ENCODE measurements at places on chromosomes 7 and 10.
A peak's percentile ranks its signal among the peaks of the same experiment; 100 is the strongest.

- DNase-seq: no peak
Observed at GRCh38 chr10:92470026-92470425, 103.9 kb downstream of the IDE start.

DNA sequence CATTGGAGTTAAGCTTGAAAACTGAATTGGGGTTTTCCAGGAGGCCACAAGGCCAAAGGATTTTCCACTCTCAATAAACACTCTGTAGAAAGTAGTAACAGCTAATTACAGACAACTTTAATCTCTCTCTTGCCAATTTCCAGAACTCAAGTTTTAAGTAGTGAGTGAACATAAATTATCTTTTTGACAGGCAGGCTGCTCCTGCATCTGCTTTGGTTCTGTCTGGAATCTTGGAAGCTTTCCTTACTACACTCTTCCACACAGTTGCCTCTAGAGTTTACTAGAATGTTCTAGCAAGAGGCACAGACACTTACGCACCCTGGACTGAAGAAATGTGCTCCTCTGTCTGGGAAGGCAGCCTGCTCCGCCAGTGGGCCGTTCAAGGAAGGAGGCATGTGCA, 90.5 kb upstream of the WAC start:
- DNase-seq: no peak

- DNase-seq: no peak
Observed at GRCh38 chr10:101466016-101466912, 112.3 kb downstream of the BTRC start.

GRCh38 chr7:68524126-68524525, 1074.1 kb upstream of the AUTS2 start:
- DNase-seq: no peak

- DNase-seq: no peak
Observed at GRCh38 chr7:158348446-158348845, 239.2 kb downstream of the PTPRN2 start.

GRCh38 chr10:119149729-119150128, 15.8 kb downstream of the SFXN4 start:
- no peak for DNase-seq

DNA sequence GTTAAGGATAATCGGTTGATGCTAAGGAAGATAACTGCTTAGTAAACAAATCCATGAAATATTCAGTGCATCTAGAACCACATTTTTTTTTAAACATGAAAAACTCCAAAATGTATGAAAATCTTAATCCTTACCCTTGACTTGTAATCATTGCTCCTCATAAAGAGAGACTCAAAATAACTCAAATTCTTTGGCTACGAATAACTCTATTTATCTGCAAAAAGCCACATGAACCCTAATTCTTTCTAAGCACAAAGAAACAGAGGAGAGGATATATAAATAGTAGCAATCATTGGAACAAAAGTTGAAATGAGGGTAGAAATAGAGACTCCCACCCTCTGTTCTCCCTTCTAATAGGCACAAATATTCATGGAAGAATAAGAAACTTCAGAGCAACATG, 40.2 kb downstream of the ANK3 start:
- DNase-seq: no peak

DNA sequence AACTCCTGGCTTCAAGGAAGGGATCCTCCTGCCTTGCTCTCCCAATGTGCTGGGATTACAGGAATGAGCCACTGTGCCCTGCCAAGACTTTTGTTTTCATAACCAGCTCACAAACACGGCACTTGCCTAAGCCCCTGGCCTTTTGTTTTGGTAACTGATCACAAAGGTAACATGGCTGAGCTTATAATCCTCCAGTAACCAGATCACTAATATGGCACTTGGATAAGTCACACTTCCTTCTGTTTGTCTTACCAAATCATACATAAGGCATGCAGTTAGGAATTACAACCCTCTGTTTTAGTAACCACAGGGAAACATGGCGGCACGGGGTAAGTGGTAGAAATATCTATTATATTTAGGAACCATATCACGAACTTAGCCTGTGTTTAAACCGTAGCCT, 577.1 kb downstream of the CALN1 start:
- DNase-seq: no peak

- no peak for DNase-seq
Observed at GRCh38 chr10:62980687-62981086, 152.4 kb upstream of the NRBF2 start.

DNA sequence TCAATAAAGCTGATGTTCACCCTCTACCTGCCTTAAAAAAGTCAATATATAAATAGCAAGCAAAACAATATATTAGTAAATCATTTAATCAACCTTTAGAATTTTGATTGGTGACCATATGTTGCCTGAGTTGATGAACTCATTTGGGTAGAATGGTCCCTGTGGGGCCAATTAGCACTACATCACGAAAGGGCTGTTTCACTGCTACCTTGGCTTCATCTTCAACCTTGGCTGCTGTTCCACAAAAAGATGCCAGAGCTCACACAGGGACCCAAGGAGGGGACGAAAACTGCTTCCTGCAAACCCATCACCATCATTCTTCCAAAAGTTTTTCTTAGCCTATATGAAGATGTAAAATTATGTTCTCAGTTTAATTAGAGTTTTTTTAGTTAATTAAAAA, 35.4 kb upstream of the HBP1 start:
- no peak for DNase-seq

DNA sequence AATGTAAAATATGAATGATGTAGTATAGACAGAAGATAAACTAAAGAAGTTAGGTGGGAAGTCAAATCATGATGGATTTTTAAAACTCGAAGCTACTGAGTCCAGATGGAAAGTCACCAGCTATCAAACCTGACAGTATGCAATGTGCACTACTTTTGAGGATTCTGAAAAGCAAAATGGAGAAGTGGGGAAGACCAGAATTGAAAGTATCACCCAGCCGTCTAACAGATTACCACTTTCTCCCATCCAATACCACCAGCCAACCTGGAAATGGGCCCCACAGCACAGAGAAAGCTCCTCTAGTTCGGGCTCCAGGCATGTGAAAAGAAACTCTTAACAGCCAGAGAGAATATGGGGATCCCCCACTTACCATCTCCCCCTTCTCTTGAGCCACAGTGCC, 67.9 kb upstream of the SRRM3 start:
- no peak for DNase-seq

- DNase-seq: no peak
Observed at GRCh38 chr7:105209870-105210269, 178.9 kb downstream of the SRPK2 start.

GRCh38 chr7:39164887-39165286, 187.2 kb downstream of the POU6F2 start:
- no peak for DNase-seq

GRCh38 chr10:57696641-57697040, 571.1 kb downstream of the IPMK start:
- DNase-seq: peak; percentile 81

DNA sequence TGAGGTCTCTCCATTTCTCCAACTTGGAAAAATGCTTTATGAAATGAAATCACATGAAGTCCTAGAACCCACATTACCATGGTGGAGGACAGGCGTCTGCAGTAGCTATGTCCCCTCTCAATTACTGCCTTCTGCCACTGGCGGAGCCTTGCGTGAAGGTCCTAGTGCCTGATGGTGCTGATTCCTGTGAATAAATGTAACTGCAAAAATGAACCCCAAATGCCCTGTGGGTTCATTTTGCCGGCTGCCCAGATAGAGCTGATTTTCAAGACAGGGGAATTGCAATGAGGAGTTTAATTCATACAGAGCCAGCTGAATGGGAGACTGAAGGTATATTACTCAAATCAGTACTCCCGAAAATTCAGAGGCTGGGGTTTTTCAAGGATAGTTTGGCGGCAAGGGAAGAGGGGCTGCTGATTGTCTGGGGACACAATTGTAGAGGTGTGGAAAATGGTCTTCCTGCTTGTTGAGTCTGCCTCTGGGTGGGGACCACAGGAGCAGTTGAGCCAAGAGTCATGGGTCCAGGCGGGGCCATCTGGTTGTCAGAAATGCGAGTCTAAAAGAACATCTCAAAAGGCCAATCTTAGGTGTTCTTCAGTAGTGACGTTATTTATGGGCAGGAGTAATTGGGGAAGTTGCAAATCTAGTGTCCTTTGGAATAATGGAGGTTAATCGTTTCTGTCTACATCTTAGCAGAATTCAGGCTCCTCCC, 13.5 kb downstream of the PRF1 start:
- no peak for DNase-seq

DNA sequence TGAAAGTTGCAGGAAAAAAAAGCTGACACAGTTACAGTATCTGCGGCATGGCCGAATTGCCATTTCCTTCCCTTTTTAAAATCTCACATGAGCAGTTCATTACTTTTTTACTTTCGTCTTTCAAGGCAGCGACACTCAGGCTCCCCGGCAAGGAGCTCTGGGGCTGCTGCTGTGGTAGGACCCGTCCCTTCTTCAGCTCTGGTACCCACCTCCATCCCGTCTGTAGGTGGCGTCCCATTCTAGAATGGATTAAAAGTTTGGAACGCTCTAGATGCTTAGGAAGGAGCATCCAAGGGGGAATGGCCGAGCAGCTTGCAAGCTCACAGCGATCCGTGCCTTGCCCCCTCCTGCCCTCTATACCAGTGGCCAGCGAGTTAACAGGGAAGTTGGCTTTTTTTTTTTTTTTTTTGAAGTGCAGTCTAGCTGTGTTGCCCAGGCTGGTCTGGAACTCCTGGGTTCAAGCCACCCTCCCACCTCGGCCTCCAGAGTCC, 22.8 kb upstream of the TTYH3 start:
- DNase-seq: no peak

DNA sequence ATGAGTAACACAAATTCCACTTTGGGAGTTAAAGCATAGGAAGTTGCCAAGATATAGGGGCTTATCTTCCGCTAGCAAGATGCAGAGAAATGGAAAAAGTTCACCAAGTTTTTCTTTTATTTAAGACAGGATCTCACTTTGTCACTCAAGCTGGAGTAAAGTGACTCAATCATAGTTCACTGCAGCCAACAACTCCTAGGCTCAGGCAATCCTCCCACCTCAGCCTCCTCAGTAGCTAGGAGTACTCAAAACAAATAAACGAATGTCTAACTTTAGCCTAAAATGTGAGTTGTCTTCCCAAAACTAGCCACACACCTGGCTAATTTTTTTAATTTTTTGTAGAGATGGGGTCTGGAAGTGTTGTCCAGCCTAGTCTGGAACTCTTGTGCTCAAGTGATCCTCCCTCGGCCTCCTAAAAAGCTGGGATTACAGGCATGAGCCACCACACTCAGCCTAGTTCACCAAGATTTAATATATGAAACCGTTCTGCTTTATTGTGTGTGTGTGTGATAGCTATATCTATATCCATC, 9.9 kb downstream of the VIM start:
- no peak for DNase-seq

GRCh38 chr10:91389636-91390512, 20.3 kb upstream of the HECTD2 start:
- no peak for DNase-seq

DNA sequence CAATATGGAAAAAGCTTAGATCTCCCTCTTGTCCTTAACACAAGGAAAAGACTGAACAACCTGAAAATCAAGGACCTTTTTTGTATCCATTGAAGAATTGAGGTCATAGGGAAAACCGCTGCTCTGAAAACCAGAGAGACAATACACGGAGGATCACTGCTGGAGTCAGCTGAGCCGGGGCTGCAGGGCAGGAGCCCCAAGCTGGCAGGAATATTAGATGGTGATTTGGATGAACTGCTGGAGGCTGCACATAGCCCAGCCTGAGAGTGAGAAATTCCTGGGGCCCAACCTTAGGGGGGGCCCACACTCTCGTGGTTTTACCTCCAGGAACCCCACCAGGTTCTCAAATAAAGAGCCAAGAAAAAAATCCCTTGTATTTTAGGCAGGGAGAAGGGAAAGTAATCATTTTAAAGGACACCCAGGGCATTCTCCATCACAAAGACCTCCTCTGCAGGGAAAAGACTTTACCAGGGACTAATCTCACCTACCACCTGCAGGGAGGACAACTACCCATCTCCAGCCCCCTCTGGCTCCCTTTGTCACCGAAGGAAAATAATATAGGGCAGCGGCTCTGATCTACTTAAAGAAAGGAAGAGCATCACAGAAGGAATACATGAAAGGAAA, 55.4 kb upstream of the RNF32 start:
- no peak for DNase-seq

DNA sequence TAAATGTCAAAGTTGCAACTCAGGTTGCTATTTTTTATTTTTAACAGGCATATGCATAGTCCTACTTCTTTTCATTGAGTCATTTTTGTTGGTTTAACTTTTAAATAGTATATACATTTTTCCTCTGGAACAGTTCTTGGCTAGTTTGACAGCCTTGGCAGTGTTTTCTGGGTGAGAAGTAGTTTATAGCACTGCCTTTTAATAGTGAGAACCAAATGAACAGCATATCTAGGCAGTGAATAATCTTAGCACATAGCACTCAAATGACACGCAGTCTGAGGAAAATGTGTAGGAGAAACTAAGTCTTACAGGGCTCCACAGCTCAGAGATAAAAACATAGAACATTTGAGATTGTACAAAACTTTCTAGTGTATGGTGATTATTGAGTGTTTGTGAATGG, 265.5 kb upstream of the POT1 start:
- DNase-seq: no peak

DNA sequence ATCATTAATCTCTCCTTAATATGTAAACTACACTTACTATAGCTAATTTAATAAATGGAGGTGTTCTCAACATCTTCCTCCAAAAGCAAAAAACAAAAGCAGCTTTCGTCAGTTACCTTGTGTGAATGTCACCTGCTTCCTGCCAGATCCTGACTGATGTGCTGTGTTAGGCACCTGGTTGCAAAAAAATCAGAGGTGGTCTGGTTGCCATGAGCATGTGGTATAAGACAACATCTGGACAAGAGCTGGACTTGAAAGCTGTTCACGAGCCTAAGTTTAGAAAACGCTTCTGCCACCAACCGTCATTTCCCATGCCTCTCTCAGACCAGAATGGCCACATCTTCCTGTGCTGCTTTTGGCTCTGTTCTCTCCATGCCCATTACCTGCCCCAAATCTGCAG, 42.0 kb upstream of the GGCT start:
- DNase-seq: no peak

DNA sequence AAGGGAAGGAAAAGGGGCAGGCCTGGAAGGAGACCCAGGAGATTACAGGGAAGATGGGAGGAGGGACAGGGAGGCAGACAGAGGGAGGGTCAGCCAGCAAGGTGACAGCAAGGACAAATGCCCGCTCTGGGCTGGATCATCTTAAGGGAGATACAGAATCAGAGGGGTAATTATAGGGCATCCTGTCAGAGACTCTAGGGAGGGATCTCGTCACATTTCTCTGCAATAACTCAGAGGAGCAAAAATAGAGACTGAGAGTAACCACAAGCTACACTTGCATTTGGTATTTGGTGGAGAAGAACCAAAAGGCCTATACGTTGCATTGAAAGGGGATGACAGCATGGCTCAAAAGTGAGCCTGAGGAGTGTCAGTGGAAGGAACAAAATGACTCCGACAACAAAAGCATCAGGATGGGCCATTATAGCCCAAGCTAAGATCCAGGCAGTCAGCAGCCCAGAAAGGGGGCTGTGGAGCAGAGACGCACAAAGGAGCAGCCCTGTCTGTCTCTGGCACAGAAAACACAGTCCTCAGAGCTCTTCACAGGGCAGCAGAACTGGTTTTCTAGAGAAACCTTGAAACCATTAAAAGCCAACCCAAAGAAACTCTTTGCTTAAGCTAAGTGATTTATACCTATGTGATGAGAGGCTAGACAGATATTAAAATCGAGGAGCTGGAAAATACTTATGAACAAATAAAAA, 430.2 kb upstream of the VSTM2A start:
- DNase-seq: no peak

- no peak for DNase-seq
Observed at GRCh38 chr10:23884670-23885069, 324.3 kb upstream of the KIAA1217 start.

Measured in fibroblast of skin of left biceps (primary cell).